ENCODE measurements at places on chromosomes 2 and 18.

GRCh38 chr18:79779700-79780190 is 18.0 kb upstream of the KCNG2 start:
- no peak for DNase-seq

DNA sequence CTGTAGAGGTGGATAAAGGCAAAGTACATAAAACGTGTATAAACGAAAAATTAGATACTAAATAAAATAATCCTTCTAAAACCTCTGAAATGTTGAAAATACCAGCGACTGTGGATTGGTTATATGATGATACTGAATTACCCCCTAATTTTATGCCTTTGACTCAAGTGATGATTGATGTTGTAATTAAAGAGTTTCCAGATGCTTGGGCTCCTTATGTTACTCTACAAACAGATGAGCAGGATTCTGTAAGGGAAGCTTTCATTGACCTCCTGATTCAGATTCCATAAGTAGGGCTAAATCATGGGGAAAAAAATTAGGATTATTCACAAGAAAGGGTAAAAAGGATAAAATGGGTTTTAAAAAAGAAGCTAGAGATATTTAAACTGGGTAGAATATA is 418.2 kb upstream of the SLC39A10 start:
- DNase-seq: no peak

- no peak for DNase-seq
Observed at GRCh38 chr2:185012643-185013042, 414.3 kb downstream of the ZNF804A start.

GRCh38 chr2:166614029-166614428 is 120.0 kb upstream of the SCN7A start:
- DNase-seq: no peak

DNA sequence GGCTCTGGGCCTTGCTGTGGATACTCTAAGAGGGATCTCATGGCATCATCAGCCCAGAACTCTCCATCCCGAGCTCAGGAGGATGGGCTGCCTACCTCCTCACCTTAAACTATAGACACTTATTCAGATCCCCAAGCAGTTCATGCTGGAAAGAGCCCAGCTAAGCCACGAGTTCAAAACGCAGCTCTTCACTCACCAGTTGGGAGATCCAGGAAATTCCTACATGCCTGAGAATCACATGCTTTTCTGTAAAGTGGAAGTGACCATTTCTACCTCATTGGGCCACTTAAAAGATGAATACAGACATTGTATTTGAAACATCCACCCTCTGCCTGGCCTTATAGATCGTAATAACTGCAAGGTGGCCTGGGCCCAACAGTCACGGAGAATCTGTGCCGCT is 6.6 kb downstream of the ATOH8 start:
- DNase-seq: no peak

- no peak for DNase-seq
Observed at GRCh38 chr18:11839556-11839955, 11.7 kb upstream of the CHMP1B start.

GRCh38 chr2:168781191-168781817 is 21.1 kb upstream of the NOSTRIN start:
- no peak for DNase-seq

- no peak for DNase-seq
Observed at GRCh38 chr2:129849559-129850160, 129.8 kb upstream of the RAB6C start.

DNA sequence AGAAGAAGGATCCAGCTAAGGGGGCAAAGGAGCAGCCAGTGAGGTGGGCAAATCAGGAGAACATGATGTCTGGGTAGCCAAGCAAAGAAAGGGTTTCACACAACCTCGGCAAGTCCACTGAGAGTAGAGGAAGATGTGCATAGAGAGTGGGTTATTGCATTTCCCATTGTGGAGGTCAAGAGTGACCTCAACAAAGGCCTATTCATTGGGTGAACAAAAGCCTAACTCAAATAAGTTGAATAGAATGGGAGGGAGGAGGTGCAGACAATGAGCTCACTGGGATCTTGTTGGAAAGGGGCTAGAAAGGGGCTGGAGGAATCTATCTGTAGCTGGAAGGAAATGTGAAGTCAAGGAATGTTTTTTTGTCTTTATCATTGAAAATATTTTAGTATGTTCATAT is 14.0 kb upstream of the PDCL3 start:
- no peak for DNase-seq

DNA sequence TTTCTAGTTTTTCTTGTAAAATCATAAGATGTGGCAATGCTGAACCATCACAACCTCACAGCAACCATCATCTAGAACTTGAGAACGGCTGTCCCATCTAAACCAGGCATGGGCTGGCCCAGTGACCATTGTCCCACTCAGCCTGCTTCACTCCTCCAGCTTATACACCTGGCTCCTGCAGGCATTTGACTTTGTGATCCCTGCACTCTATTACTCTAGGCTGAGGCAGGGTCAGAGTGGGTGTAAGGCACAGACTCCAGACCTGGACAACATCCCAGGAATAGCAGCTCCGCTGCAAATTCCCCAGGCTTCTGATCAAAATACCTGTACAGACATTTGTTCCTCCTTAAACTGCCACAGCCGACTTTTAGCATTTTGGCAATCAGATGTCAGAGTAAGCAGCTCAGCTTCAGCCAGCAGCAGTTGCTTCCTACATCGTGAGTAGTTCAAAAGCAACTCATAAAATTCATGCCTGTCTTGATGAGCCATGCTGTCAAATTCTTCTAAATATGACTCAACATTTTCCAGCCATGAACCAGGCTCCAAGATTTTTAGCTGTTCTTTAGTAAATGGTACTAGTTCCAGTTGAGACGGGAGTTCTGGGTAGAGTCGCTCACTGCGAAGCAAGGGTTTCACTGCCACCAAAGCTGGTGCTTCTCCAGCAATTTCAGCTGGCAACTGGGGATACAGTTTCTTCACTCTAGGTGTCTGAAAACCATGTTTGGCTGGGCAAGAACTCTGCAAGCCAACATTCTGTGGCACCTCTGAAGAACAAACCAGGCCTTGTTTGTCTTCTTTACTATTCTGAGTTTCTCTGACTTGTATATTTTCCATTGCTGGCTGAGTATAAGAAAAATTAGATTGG is 12.8 kb downstream of the EPG5 start:
- DNase-seq: no peak

- no peak for DNase-seq
Observed at GRCh38 chr2:21361384-21361783, 237.6 kb downstream of the TDRD15 start.

DNA sequence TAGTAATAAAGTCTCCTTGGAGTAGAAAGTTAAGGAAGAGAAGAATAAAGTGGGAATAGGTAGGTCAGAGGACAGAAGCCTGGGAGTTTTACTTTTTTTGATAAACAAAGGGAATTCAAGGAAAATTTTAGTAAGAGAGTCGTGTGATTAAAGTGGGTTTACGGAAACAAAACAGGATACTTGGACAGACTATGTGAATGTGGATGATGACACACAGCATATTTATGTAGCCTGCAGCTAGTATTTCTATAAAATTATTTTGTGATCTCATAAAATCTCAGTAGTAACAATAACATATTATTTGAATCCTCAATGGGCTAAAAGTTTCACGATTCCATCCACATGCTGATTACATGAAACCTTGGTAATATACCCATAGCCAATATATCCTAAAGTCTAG is 450.7 kb upstream of the PIK3C3 start:
- no peak for DNase-seq

GRCh38 chr2:98282109-98282508 is 64.1 kb upstream of the CNGA3 start:
- DNase-seq: no peak

- no peak for DNase-seq
Observed at GRCh38 chr2:128610496-128610895, 291.8 kb upstream of the HS6ST1 start.

DNA sequence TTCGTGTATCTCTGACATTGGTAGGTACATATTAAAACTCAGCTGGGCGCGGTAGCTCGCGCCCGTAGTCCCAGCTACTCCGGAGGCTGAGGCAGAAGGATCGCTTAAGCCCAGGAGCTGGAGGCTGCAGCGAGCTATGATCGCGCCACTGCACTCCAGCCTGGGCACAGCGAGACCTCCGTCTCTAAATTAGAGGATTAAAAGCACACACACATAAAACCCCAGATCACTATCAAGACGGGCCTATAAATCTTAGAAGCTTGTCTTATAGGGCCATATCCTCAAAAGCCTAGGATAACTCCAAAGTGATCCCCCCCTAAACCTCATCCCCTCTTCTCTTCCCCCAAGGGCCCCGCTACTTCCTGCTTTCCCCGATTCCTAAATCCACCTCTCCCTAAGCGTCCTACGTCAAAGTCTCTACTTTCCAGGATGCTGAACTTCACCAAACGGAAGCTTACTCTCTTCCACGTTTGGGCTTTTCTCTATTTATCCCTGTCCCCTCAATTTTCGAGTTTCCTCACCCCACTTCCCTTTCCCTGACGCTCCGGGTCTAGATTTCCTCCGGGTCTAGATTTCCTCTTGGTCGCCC is 707 bp downstream of the KRCC1 start:
- DNase-seq: no peak

DNA sequence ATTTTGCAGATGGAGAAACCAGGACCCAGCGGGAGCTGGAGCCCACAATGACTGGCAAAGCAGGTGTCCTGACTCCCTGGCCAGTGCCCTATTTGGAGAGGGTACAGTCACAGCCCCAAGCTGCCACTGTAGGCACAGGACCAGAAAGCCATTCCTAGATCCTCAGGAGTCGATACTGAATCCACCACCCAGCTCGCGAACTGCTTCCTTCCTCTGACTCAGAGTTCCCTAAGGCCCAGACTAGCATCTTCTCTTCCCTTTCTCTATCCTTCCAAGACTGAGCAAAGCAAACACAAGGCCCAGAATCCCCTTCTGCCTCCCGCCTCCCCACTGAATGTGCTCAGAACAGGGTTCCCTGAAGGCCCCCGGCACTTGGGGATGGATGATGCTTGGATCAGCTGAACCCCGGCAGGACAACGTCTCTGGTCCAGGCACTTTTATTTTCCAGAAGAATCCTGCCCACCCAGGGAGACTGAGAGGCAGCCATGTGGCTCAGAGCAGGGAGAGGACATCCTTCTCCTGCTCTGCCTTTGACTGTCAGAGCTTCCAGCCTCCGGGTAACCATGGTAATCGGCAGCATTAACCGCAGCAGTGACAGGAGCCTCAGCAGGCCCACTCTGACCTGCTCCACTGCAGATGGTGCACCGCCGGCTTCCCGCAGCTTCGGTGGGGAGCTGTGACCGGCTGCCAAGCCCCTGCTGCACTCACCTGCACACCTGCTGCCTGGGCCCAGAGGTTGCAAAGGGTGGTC is 34.8 kb upstream of the KLHL29 start:
- DNase-seq: no peak
